ENCODE measurements at places on chromosomes 7 and 10.
A peak's percentile ranks its signal among the peaks of the same experiment; 100 is the strongest.

DNA sequence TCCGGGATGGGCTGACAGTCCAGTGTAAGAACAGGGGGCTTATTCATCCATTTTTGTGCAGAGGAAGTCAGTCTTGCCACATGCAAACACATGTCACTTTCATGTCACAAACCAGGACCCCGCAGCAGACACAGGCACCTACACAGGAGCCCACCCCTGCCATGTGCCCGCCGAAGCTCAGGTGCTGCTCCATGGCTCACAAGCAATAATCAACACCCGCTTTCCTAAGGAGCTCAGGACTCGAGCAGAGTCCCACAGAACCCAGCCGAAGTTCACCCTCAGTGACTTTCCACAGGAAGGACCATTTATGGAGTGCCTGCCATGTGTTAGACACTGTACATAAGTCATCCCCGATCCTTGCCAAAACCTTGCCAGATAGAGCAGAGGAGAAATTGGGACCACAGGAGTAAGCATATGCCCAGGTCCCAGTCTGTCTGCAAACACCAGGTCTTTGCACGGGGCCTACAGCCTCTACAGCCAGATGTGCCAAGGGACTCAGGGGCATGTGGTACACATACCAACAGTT is 99.4 kb downstream of the EBF3 start:
- H3K36me3 ChIP-seq: no peaks in the 10 kb centered on the region
- H3K4me3 ChIP-seq: no peak overlapping the region
- DNase-seq: no peak
- H3K4me1 ChIP-seq: no peaks in the 10 kb centered on the region
- H3K27me3 ChIP-seq: no peaks in the 10 kb centered on the region

DNA sequence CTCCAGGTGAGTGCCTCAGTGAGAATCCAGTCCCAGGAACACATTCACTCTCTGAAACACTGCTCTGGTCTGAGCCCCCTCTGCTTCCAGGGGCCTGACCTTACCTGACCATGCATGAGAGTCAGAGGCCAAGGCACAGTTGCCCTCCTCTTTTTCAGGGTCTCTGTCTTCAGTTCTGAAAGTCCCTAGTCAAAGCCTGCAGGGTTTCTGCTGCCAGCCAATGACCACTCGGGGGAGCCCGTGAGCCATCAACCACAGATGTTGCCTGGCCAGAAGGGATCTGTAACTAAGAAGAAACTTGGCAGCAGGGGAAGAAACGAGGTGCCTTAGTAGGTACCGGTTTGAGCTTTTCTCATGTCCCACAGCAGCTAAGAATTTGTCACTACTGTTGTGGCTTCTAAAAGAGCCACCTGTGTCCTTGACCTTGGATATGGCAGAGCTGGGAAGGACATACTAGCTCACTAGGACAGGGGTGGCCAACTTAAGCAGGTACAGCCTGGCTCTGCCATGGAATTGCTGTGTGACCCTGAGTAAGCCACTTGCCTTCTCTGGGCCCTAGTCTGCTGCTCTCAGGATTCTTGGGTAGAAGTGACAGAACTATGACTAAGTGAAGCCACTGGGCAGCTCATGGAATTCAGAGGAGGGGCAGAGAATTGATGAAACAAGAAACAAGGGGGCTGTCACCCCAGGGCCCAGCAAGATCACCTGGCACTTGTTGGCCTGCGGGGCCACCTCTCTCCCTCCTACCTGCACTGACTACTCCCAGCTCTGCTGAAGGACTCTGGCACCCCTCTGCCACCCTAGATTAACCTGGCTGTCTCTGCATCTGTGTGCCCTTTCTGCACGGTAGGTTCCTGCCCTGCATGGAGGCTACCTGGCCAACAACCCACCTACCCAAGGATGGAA is 83.8 kb upstream of the GPR26 start:
- no peak overlapping the region for H3K4me3 ChIP-seq
- no peak overlapping the region for H3K27ac ChIP-seq

GRCh38 chr7:89002981-89003956 is 207.7 kb upstream of the TEX47 start:
- H3K27ac ChIP-seq: no peak overlapping the region
- no peaks in the 10 kb centered on the region for H3K27me3 ChIP-seq
- peak overlapping the region; percentile 33 for H3K4me3 ChIP-seq
- no peak for DNase-seq

DNA sequence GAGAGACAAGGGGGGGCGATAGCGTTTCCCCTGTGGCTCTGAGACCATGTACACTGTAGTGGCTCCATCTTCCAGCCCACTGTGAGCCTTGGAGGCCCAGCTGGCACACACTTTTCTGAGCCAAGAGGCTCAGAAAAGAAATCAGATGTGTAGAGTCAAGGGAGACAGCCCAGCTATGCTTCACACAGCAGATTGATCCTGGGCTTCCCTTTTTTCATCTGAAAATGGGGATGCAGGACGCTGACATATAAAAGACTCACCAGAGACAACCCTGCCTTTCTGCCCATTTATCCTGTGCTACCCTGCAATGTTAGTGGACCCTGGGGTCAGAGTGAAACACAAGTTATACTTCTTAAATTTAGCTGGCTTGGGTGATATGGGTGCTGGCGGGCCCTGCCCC is 14.3 kb downstream of the TMEM273 start:
- peaks cover 11% of the 10 kb centered on the region for H3K4me1 ChIP-seq
- H3K36me3 ChIP-seq: no peaks in the 10 kb centered on the region
- H3K4me3 ChIP-seq: no peak overlapping the region
- no peak overlapping the region for H3K27ac ChIP-seq

GRCh38 chr7:144632724-144633123 is 203.1 kb downstream of the TPK1 start:
- DNase-seq: no peak
- H3K36me3 ChIP-seq: no peaks in the 10 kb centered on the region
- H3K27ac ChIP-seq: no peak overlapping the region
- H3K27me3 ChIP-seq: no peaks in the 10 kb centered on the region
- H3K4me1 ChIP-seq: no peaks in the 10 kb centered on the region

GRCh38 chr7:127162366-127162765 is 90.4 kb downstream of the GRM8 start:
- H3K36me3 ChIP-seq: no peaks in the 10 kb centered on the region
- H3K4me1 ChIP-seq: no peaks in the 10 kb centered on the region
- no peaks in the 10 kb centered on the region for H3K27me3 ChIP-seq
- H3K27ac ChIP-seq: no peak overlapping the region
- H3K4me3 ChIP-seq: no peak overlapping the region

DNA sequence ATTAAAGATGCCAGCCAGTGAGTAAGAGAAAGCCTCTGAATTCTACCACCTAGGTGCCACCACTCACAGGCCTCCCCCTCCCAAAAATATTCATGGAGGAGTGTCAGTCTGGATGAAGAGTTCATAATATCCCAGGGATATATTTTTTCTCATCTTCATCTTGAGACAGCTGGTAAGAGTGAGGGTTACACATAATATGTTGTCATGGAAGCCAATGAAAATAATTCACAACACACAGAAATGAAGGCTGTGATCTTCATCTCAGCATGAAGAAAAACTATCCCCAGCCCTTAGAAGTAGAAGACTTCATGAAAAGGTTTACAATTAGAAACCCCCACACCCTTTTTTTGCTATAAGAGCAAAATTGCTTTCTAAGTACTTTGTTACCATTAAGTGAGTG is 175.6 kb downstream of the DNAH11 start:
- H3K4me1 ChIP-seq: no peaks in the 10 kb centered on the region
- H3K36me3 ChIP-seq: no peaks in the 10 kb centered on the region
- no peak overlapping the region for H3K27ac ChIP-seq
- H3K4me3 ChIP-seq: no peak overlapping the region
- DNase-seq: no peak
- no peaks in the 10 kb centered on the region for H3K27me3 ChIP-seq

GRCh38 chr10:131644289-131644688 is 256.5 kb upstream of the PPP2R2D start:
- no peak for DNase-seq
- H3K4me3 ChIP-seq: no peak overlapping the region
- H3K4me1 ChIP-seq: no peaks in the 10 kb centered on the region
- H3K27ac ChIP-seq: no peak overlapping the region
- no peaks in the 10 kb centered on the region for H3K36me3 ChIP-seq

DNA sequence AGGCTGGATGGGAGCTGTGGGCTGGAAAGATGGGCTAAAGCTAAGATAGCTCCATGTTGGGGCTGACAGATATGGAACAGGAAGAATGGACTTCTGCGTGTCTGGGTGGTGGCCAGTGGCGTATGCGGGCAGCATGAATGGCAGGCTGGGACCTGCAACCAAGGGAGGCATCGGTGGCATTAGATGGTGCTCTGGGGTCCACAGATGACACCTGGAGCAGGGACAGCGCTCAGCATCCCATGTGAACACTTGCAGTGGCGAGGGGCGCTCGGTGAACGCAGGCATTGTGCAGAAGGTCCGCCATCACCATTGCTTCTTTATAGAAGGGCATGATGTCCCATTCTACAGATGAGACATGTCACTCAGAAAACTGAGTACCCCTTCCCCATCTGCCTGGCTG is 21.0 kb upstream of the SMARCD3 start:
- no peak overlapping the region for H3K4me3 ChIP-seq
- no peaks in the 10 kb centered on the region for H3K36me3 ChIP-seq
- H3K4me1 ChIP-seq: no peaks in the 10 kb centered on the region

DNA sequence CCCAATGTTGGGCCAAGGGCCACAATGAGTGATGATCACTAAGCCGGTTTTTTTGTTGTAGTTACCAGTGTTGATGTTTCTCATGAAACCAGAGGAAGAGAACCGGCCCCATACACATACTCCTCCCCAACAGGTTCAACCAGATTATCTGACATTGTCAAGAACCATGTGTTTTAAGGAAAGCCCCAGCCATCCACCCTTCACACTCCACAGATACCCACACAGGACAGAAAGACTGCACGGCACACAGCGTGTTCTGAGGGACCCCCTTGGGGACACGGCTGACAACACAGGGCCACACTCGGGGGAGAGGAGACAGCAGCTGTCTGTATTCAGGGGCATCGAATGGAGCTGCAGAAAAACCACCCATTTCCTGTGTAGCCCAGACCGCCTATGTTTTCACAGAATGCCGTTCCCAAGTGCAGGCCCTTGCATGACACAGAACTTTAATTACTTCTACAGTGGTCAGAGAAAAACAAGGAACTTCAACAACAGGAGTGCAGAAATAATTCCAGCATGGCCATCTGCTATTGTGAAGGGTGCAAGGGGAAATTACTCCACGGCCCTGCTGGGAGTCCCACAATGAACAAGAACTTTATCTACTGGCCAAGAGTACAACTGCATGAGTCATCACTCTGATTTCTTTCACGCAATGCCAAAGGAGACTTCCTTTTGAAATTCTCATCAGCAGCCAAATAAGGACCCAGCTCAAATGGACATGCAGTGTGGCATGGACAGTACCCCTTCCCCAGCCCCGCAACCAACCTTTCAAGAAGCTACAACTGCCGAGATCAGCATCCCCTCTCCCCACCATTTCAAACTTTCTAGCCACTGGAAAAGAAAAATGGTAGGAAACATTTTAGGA is 2.3 kb downstream of the KLF6 start:
- H3K27ac ChIP-seq: peak overlapping the region; percentile 95
- DNase-seq: peak; percentile 62
- peaks cover 45% of the 10 kb centered on the region for H3K4me1 ChIP-seq
- peaks cover 46% of the 10 kb centered on the region for H3K36me3 ChIP-seq

GRCh38 chr7:148912758-148913541 is 28.9 kb upstream of the EZH2 start:
- H3K4me1 ChIP-seq: peaks cover 49% of the 10 kb centered on the region
- H3K36me3 ChIP-seq: no peaks in the 10 kb centered on the region
- no peaks in the 10 kb centered on the region for H3K27me3 ChIP-seq
- peak overlapping the region; percentile 9 for H3K4me3 ChIP-seq
- no peak for DNase-seq

- no peaks in the 10 kb centered on the region for H3K36me3 ChIP-seq
- no peak overlapping the region for H3K27ac ChIP-seq
- no peaks in the 10 kb centered on the region for H3K27me3 ChIP-seq
- H3K4me3 ChIP-seq: no peak overlapping the region
These were observed 155.4 kb downstream of the DYNC1I1 start for GRCh38 chr7:95927756-95928155.

DNA sequence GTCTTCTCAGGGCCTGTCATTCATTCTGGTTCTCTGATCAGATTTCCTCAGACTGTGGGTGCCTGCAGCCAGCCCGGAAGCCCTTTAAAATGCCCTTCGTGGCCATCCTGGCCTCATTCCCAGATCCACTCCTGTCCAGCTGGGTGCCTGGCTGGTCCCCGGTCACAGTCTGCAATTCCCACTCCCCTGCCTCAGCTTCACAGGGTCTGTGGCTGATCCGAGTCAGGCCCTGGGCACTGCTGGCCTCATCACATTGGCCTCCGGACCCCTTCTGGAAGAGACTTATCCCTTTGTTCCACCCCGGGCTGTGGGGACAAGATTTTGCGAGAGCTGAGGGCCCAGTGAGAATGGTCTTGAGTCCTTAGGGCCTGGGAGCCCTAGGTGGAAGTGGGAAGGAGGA is 12.1 kb downstream of the DOCK1 start:
- H3K27ac ChIP-seq: no peak overlapping the region
- no peak for DNase-seq
- H3K27me3 ChIP-seq: no peaks in the 10 kb centered on the region
- no peak overlapping the region for H3K4me3 ChIP-seq
- H3K36me3 ChIP-seq: no peaks in the 10 kb centered on the region

DNA sequence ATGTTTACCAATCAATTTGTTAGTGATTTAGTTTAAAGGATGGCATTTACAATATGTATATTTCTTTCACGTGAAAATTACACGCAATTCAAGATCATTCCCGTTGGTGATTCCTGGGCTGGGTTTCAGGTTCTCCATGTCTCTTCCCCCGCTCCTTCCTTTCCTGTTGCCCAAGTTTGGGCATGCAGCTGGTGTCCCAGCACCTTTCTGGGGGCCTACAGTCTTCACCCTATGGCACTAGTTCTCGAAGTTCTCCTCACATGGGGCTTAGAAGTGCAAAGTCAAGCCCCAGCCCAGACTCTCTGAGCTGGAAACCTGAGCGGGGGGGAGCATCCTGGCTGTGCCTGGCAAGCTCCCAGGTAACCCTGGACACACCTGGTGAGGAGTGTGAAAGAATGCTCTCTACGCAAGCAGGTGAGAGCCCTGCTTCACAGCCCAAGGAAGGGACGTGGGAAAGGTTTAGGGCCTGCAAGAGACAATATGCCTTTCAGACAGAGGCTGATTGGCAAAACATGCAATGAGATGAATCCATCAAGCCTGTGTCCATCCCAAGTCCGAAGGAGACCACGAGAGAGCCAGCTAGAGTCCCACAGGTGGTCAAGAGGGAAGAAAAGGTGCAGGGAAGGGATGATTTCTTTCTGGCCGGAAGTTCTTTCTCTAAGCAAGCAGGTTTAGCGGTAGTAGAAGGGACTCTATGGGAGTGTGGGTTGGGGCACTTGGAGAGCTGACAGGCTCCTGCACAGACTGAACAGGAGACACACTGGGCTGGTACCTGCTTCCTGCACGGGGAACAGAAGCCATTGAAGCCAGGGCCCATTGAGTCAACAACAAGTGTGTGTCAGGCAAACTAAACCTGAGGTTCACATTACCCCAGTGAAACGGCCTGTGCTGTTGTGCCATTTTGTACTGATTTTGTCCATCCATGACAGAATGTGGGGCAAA is 131.1 kb downstream of the ADARB2 start:
- no peaks in the 10 kb centered on the region for H3K36me3 ChIP-seq
- no peaks in the 10 kb centered on the region for H3K4me1 ChIP-seq
- no peak overlapping the region for H3K27ac ChIP-seq
- no peak overlapping the region for H3K4me3 ChIP-seq
- no peaks in the 10 kb centered on the region for H3K27me3 ChIP-seq
- DNase-seq: no peak

- no peak overlapping the region for H3K4me3 ChIP-seq
- H3K27ac ChIP-seq: no peak overlapping the region
- H3K27me3 ChIP-seq: no peaks in the 10 kb centered on the region
- no peaks in the 10 kb centered on the region for H3K36me3 ChIP-seq
- no peak for DNase-seq
- no peaks in the 10 kb centered on the region for H3K4me1 ChIP-seq
These were observed 51.7 kb downstream of the SVOPL start for GRCh38 chr7:138649506-138649905.
